ENCODE measurements at places on chromosomes 5 and 9.
A peak's percentile ranks its signal among the peaks of the same experiment; 100 is the strongest.

DNA sequence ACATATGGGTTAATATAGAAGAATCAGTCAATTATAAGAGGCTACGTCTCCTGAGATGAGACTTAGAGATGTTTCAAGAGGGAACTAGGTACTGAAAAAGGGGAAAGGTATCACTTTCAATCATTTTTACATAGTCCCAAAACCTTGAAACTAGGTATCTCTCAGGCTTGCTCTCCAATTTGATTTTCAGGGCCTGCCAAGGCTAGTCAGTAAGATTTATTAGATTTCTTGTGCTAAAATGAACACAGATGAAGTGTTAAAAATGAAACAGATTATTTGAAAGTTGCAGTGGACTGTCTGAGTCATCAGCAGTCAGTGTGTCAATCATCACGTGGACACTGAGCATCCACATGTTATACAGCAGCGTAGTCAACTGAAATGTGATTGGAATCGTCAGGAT lies 591.1 kb downstream of the DTWD2 start:
- DNase-seq = no peak

GRCh38 chr5:77177576-77177975 lies 32.9 kb upstream of the PDE8B start:
- DNase-seq = no peak

DNA sequence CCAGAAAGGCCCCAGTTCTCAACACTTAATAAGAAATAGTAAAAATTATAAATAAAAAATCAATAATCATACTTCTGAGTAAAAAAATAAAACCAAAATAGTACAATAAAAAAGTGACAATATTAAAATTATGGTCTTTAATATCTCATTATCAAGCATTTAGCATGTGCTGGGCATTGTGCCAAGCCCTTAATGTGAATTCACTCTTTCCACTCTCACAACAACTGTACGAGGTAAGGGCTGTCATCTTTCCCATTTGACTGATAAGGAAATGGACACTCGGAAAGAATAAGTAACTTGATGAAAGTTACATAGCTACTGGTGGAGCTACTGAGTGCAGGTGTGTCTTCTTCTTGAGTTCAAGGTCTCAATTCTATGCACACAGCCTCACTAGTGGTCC lies 43.6 kb downstream of the SEC61B start:
- no peak for DNase-seq

- DNase-seq = no peak
Measured at GRCh38 chr9:72044095-72044494, 16.3 kb downstream of the C9orf57 start.

- no peak for DNase-seq
Measured at GRCh38 chr5:151585970-151586369, 5.2 kb downstream of the FAT2 start.

DNA sequence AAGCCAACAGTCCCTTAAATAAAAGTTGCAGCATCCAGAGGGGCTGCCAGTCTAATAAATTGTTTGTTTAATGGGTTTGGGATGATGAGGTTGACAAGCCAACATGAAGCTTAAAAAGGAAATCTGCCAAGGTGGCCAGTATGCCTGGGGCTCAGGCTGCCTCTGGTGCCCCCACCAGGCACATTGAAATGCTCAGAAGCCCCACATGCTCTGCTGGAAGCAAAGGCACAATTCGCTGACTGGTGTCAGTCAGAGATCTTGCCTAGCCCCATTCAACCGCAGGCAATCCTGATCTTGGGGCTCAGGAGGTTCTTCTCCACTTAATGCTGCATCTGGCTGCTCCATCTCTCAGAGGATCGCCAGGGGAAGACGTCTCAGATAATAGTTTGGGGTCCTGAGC lies 44.2 kb upstream of the TCERG1 start:
- DNase-seq = no peak

GRCh38 chr5:140345919-140346347 lies 470 bp downstream of the HBEGF start:
- DNase-seq = peak; percentile 40

DNA sequence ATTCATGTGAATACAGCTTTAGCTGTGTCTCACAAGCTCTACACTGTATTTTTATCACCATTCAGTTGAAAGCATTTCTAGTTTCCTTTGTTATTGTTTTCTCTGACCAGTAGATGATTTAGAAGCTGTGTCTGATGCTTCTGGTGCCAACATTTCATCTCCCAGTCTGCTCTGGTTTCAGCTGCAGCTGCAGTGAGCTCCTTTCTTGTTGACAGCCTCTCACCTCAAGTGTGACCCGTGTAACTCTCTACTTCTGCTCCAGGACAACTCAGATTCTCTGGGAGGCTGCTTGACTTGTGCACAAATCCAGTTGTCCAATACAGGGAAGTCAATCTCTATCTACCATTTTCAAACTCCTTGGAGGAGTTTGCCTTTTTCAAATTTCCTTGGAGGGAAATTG lies 504.8 kb downstream of the DIRAS2 start:
- DNase-seq = no peak

- DNase-seq = no peak
Measured at GRCh38 chr5:35309365-35310130, 79.3 kb upstream of the PRLR start.

- no peak for DNase-seq
Measured at GRCh38 chr9:82148901-82149461, 160.4 kb downstream of the SPATA31D1 start.

GRCh38 chr9:5516453-5517220 lies 6.3 kb downstream of the PDCD1LG2 start:
- no peak for DNase-seq

- DNase-seq = no peak
Measured at GRCh38 chr5:66652818-66653217, 56.6 kb downstream of the MAST4 start.

DNA sequence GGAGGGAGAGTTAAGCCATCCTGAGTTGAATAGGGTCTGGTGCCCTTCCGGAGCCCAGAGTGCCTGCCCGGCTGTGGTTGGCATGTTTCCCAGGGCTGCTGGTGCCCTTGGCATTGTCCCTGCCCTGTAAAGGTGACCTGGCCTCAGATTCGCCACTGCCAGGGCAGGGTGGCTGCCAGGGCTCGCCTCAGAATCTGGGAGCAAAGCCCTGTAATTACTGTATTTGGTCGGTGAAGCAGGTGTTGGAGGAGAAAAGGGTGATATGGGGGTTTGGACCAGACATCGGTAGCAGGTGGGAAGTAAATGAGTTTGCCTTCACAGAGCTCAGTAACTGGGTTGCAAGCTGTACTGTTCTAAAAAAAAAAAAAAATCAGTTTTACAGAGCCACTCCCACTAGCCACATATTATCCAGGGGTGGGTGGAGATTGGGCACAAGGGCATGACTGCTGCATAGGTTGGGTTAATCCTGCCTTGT lies 47.6 kb downstream of the RGS3 start:
- DNase-seq = no peak

DNA sequence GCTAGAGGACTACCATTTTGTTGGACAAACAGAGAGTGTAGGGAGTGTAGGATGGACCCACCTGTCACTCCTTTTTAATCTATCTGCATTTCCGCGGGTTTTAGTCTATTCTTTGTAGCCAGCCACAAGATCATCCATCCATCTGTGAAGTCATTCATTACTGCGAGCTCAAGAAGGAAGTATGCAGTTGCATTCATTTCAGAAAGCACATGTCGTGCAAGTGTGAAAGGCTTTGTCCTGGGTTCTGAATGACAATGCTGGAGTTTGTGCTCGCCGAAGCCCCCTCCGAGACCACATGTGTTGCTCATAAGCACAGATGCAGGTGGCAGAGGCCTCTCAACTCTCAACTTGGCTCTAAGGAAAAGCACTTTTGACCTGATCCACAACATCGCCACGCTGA lies 70.3 kb upstream of the BASP1 start:
- DNase-seq = no peak

GRCh38 chr9:80928697-80929096 lies 760.6 kb downstream of the TLE1 start:
- no peak for DNase-seq

DNA sequence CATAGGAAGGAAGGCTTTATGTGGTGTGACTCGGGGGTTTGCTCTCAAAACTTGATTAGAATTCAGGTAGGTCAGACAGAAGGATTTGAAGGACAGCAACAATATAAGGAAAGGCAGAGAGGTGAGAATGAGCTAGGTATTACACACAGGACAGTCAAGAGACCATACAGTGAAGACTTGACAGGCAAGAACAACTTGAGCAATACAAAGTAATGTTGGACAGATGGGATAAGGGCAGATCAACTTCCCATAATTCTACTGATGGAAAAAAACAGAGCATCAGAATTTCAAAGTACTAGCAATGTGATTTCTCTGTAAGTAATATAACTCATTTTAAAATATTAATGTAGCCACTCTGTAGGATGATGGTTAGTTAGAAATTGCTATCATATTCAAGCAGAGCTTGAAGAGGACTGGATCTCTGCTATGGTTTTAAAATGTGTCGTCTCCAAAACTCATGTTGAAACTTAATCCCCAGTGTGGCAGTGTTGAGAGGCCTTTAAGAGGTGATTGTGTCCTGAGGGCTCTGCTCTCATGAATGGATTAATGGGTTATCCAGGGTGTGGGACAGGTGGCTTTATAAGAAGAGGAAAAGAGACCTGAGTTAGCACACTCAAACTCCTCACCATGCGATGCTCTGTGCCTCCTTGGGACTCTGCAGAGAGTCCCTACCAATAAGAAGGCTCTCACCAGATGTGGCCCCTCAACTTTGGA lies 22.4 kb upstream of the HOMER1 start:
- no peak for DNase-seq

GRCh38 chr5:170819824-170820223 lies 36.3 kb downstream of the GABRP start:
- no peak for DNase-seq

DNA sequence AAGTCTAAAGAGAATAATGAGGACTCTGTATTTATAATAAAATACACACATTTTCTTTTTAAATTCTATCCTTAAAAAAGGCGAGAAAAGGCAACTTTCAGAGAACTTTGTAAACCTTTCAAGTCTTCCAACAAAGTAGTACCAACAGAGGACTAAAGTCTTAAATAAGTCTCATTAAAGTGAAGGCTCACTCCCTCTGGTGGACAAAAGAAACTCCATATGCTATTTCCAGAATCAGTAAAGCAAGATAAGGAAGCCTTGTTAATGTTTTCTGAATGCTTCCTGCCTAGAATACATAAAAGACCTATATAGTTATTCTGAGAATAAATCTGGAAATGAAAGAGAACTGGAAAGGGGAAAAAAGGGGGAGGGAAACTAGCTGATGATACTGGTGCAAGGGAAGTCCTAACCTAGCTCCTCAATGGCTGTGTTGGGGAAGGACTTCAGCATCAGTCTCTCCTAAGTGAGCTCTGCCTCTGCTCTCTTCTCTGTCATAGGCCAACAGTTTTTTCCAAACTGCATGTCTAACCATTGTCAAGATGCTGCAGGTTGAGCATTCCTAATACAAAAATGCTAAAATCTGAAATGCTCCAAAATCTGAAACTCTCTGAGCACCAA lies 7.2 kb downstream of the HMGCS1 start:
- DNase-seq = peak; percentile 55

- peak; percentile 80 for DNase-seq
Measured at GRCh38 chr5:119063579-119064379, 7.1 kb upstream of the DMXL1 start.

- no peak for DNase-seq
Measured at GRCh38 chr5:134578578-134579283, 53.3 kb downstream of the JADE2 start.

DNA sequence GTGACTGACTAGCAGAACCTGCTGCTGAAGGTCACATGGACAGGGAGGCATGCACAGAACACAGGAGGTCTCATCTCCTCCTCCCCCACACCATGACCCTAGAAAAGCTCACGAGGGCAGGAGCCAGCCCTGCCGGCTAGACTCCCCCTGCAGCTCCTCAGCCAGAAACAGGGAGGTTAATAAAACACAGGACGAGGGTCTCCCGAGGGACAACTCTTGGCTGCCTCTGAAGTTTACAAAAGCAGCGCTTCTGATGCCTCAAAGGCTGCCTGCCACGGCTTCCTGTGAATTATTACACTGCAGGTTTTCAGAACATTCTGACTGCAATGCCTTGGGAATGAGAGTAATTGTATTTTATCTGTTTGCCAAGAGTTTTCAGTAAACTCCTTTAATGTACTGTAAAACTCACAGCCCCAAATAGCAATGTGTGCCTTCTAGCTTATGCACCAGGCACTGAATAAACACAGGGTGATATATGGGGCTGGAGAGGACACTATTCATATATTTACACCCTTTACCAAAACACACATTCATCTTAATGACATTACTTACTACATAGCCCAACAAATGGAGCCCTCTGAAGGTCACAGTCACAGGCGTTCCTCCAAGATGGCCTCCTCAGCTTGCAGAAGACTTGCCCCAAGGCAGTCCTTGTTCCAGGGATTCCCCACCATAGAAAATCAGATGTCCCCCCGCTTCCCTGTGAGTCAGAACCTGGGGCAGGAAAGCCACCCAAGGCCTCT lies 83.7 kb downstream of the C5orf15 start:
- no peak for DNase-seq

- DNase-seq = no peak
Measured at GRCh38 chr5:148846930-148847329, 20.5 kb downstream of the ADRB2 start.

GRCh38 chr5:112202694-112203093 lies 216.4 kb downstream of the EPB41L4A start:
- DNase-seq = no peak

DNA sequence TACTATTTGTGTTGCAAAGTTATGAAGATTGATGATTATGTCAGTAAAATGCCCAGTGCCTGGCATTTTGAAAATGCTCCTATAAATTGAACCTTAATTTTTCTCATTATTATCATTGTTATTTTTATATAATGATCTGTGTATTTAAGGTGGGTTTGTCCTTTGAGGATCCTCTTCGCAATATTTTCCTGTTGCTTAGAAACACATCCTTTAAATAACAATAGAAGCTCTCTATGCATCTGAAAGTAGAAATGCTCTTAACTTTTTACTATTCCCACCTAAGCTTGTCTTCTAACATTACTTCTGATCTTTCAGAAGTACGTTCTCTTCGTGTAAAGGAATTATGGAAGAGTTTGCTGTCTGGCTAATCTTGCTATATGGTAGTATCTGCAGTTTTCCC lies 214.7 kb upstream of the TLX3 start:
- no peak for DNase-seq

GRCh38 chr5:158026304-158027031 lies 167.5 kb upstream of the CLINT1 start:
- no peak for DNase-seq

- DNase-seq = peak; percentile 28
Measured at GRCh38 chr5:65825408-65826328, 100.7 kb upstream of the ERBIN start.

DNA sequence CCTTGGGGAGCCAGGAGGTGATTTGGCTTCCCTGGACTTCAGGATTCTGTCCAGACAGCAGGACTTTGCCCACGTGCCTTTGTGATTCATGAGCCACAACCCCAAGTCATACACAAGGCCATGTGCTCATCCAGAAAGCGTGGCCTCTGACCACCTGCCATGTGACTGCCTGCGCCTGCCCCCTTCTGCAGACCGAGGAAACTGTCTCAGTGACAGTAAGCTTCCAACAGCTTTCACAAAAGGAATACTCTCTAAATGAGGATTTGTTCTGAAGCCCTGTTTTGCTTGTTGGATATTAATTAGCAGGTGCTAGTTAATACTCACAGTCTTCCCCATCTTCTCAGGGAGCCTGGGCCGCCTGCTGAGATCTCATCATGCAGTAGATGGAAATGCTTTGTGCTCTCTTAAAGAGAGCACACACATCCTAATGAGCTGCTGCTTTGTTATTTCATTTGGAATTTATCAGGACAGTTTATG lies 36.9 kb upstream of the ANGPTL2 start:
- peak; percentile 46 for DNase-seq

- no peak for DNase-seq
Measured at GRCh38 chr9:121434969-121435368, 64.7 kb downstream of the GGTA1 start.

GRCh38 chr9:74589576-74589975 lies 92.4 kb downstream of the RORB start:
- no peak for DNase-seq

GRCh38 chr9:133783331-133783731 lies 45.2 kb upstream of the SARDH start:
- DNase-seq = no peak

Measured in activated CD4-positive, alpha-beta T cell treated with anti-CD3 and anti-CD28 coated beads, Interleukin-10, Interleukin-2, amounts not matched to agents 100 ng/mL and 50 ng/mL, durations not matched to agents 16 hours and 8 hours (primary cell).